ENCODE measurements at places on chromosomes 6 and 20. TPM values are rescaled to one million over a fixed set of nuclear protein-coding genes. Genes with fewer than 3 reads are reported as not detected.
A peak's percentile ranks its signal among the peaks of the same experiment; 100 is the strongest.

Gene ADGRF4
- total RNA-seq = not detected

DNA sequence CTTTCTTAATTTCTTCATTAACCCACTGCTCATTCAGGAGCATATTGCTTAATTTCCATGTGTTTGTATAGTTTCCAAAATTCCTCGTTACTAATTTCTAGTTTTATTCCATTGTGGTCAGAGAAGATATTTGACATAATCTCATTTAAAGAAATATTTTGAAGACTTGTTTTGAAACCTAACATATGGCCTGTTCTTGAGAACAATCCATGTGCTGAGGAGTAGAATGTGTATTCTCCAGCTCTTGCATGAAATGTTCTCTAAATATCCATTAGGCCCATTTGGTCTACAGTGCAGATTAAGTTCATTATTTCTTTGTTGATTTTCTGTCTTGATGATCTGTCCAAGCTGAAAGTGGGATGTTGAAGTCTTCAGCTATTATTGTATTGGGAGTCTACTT is 251.7 kb downstream of the ALDH8A1 start:
- H3K4me3 ChIP-seq = no peak overlapping the region
- H3K36me3 ChIP-seq = no peaks in the 10 kb centered on the region
- H3K27ac ChIP-seq = no peak overlapping the region
- no peaks in the 10 kb centered on the region for H3K27me3 ChIP-seq

DNA sequence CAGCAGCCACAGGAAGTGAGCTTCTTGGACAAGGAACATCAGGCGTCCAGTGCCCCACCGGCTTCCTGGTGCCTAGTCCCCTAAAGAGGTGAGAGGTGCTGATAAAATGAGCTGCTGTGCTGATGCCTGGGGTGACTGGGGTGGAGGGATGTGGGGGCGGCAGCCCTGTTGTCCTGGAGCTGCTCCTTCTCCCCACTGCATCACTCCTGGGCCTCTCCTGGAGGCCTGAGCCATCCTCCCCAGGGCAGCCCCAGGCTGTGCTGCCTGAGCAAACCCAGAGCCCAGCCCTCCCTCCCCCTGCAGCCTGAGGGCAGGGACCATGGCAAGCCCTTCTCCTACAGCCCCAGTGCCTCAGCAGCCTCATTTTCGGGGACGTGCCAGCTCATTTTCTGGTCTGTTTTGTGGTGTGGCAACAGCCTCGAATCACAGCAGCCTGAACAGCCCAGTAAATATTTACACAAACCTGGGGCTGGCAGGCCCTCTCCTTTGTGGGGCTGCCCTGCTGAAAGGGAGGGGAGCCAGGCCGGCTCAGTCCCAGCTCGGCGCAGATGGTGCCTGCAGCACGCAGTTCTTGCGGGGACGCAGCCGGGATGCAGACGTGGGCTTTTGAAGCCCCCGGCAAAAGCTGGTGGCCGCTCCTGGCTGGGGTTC is 259.9 kb downstream of the DLL1 start:
- DNase-seq = peak; percentile 29
- no peak overlapping the region for H3K27ac ChIP-seq
- H3K4me1 ChIP-seq = peaks cover 8% of the 10 kb centered on the region
- H3K36me3 ChIP-seq = no peaks in the 10 kb centered on the region
- H3K4me3 ChIP-seq = no peak overlapping the region

DNA sequence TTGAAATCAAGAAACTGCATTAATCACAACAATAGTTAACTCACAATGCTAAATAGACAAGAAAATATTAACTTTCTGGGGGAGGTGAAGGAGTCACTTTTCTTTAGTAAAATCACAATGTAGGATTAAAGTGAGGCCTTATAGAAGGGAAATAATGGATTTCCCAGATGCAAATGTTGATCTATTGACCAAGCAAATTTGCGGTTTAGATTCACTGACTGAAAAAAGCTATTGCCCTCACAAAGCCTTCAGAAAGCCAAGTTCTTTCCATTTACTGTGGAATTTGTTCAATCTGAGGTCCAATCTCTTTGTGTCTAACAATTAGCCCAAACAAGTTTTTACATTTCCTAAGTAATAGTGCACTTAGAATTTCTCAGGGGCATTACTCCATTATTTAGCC is 95.1 kb upstream of the PTCHD4 start:
- H3K27me3 ChIP-seq = no peaks in the 10 kb centered on the region
- no peak overlapping the region for H3K4me3 ChIP-seq
- no peaks in the 10 kb centered on the region for H3K4me1 ChIP-seq
- H3K36me3 ChIP-seq = no peaks in the 10 kb centered on the region
- no peak overlapping the region for H3K27ac ChIP-seq

DNA sequence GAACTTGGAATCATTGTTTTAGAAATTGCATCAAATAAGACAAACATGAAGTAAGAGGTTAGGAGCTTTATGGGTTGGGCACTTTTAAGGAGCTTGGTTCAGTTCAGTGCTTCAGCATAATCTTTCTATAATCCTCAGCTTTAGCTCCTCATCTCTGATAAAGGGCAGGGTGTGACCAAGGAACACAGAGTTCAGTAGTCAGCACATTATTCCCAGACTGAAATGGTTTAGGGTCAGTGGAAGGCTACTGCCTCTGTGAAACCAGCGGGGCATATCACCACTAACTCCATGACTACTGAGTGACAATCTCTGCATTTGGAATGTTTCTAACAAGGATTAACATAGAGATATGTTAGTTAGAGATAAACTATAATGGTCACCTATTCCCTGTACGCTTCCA is 36.9 kb downstream of the CRYBG1 start:
- no peak overlapping the region for H3K4me3 ChIP-seq
- H3K36me3 ChIP-seq = no peaks in the 10 kb centered on the region
- peak overlapping the region; percentile 48 for H3K27ac ChIP-seq

Gene SRMS
- 0.59 TPM for total RNA-seq

- no peaks in the 10 kb centered on the region for H3K27me3 ChIP-seq
- no peaks in the 10 kb centered on the region for H3K36me3 ChIP-seq
- H3K27ac ChIP-seq = no peak overlapping the region
- DNase-seq = no peak
- H3K4me1 ChIP-seq = no peaks in the 10 kb centered on the region
- no peak overlapping the region for H3K4me3 ChIP-seq
Observed at GRCh38 chr6:10174056-10174455, 240.8 kb downstream of the TFAP2A start.

GRCh38 chr20:48338717-48339116 is 489.1 kb downstream of the PREX1 start:
- H3K4me3 ChIP-seq = no peak overlapping the region
- DNase-seq = no peak
- H3K36me3 ChIP-seq = no peaks in the 10 kb centered on the region
- H3K27me3 ChIP-seq = no peaks in the 10 kb centered on the region
- no peaks in the 10 kb centered on the region for H3K4me1 ChIP-seq

Gene HLA-DQA1
- total RNA-seq = 19.2 TPM

GRCh38 chr6:3997177-3997770 is 81.7 kb downstream of the FAM217A start:
- H3K27ac ChIP-seq = peak overlapping the region; percentile 10
- no peaks in the 10 kb centered on the region for H3K36me3 ChIP-seq
- no peak for DNase-seq
- H3K4me1 ChIP-seq = no peaks in the 10 kb centered on the region
- H3K27me3 ChIP-seq = no peaks in the 10 kb centered on the region
- H3K4me3 ChIP-seq = no peak overlapping the region

Gene OOEP
- not detected for total RNA-seq

Gene CST9
- total RNA-seq = not detected

GRCh38 chr20:31908424-31908823 is 38.0 kb downstream of the TTLL9 start:
- no peaks in the 10 kb centered on the region for H3K36me3 ChIP-seq
- H3K4me1 ChIP-seq = no peaks in the 10 kb centered on the region
- H3K27ac ChIP-seq = no peak overlapping the region
- no peak overlapping the region for H3K4me3 ChIP-seq
- no peaks in the 10 kb centered on the region for H3K27me3 ChIP-seq

DNA sequence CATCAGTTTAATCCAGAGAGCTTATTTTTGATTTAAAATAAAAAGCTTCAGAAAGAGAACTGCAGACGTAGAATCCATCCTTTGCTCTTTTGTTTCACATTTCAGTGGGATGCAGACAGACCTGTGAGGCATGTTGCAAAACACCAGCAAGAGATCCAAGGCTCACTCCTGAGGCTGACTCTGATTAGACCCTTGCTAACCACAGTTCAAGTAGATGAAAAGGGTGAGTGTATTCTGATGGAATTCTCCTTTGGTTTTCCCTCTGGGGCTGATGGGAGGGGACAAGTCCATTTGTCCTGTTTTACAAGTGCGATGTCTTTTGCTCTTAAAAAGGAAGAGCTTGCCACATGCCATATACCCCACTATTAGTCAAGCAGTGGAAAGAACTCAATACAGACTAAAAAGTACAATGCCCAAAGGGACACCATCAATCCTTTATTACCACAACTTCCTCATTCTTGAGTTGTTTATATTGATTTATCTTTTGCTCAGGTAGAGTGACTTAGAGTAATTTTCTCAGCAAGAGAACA is 772.7 kb downstream of the MAFB start:
- H3K27me3 ChIP-seq = no peaks in the 10 kb centered on the region
- no peaks in the 10 kb centered on the region for H3K36me3 ChIP-seq
- H3K4me1 ChIP-seq = peaks cover 5% of the 10 kb centered on the region
- no peak overlapping the region for H3K27ac ChIP-seq
- DNase-seq = no peak

- DNase-seq = no peak
- H3K4me1 ChIP-seq = no peaks in the 10 kb centered on the region
- H3K27me3 ChIP-seq = no peaks in the 10 kb centered on the region
- no peaks in the 10 kb centered on the region for H3K36me3 ChIP-seq
- H3K4me3 ChIP-seq = no peak overlapping the region
- no peak overlapping the region for H3K27ac ChIP-seq
Observed at GRCh38 chr6:157030755-157031154, 253.6 kb downstream of the ARID1B start.

Gene SDC4
- 121 TPM for total RNA-seq

DNA sequence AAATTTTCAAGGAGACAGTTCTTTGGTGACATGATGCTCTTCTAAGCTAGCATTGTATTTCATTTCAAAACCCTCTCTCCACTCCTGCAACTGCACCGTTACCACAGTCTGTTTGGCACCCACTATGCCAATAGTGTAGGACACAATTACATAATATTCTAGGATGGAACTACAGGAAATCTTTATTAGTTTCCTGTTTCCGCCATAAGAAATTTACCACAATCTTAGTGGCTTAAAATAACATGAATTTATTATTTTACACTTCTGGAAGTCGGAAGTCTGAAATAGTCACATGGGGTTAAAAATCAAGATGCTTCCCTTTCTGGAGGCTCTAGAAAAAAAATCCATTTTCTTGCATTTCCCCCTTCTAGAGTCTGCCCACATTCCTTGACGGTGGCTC is 733.1 kb downstream of the HDGFL1 start:
- no peak overlapping the region for H3K27ac ChIP-seq
- DNase-seq = no peak

Gene SAPCD1
- total RNA-seq = not detected

GRCh38 chr20:18390201-18390600 is 76.6 kb downstream of the DZANK1 start:
- no peak overlapping the region for H3K4me3 ChIP-seq
- no peaks in the 10 kb centered on the region for H3K27me3 ChIP-seq
- DNase-seq = no peak
- H3K36me3 ChIP-seq = no peaks in the 10 kb centered on the region
- no peak overlapping the region for H3K27ac ChIP-seq

- no peaks in the 10 kb centered on the region for H3K4me1 ChIP-seq
- no peak overlapping the region for H3K4me3 ChIP-seq
- no peak overlapping the region for H3K27ac ChIP-seq
- no peaks in the 10 kb centered on the region for H3K27me3 ChIP-seq
Observed at GRCh38 chr20:15708984-15709598, 864.2 kb downstream of the KIF16B start.

GRCh38 chr6:29598172-29598747 is 13.3 kb downstream of the OR2H2 start:
- no peak overlapping the region for H3K27ac ChIP-seq
- no peak overlapping the region for H3K4me3 ChIP-seq
- no peak for DNase-seq
- H3K27me3 ChIP-seq = no peaks in the 10 kb centered on the region

Gene ADGB
- total RNA-seq = not detected

GRCh38 chr6:147709396-147710272 is 201.1 kb downstream of the SAMD5 start:
- H3K36me3 ChIP-seq = no peaks in the 10 kb centered on the region
- no peak overlapping the region for H3K27ac ChIP-seq
- no peaks in the 10 kb centered on the region for H3K27me3 ChIP-seq
- no peak for DNase-seq
- no peak overlapping the region for H3K4me3 ChIP-seq
- H3K4me1 ChIP-seq = no peaks in the 10 kb centered on the region

Measured in breast epithelium (tissue), 4 donors.